Retinal pigment epithelial cell (primary cell): ENCODE measurements at places on chromosomes 1 and 21.

DNA sequence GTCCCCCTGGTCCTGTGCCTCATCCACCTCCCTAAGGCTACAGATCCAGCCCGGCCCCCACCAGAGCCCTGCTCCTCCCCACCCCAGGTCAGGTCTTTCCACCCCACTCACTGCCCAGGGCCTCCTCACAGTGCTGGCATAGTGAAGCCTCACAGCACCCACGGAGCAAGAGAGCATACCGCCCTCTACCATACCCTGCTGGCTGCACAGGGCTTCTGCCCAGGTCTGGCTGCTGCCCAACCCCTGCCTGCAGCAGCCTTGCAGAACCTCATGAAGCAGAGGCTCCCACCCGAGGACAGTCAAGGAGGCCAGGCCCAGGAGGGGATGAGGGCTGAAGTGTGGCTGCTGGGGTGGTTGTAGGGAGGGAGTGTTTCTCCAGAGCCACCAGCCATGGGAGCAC is 19.7 kb upstream of the ARF1 start:
- no peak for DNase-seq

DNA sequence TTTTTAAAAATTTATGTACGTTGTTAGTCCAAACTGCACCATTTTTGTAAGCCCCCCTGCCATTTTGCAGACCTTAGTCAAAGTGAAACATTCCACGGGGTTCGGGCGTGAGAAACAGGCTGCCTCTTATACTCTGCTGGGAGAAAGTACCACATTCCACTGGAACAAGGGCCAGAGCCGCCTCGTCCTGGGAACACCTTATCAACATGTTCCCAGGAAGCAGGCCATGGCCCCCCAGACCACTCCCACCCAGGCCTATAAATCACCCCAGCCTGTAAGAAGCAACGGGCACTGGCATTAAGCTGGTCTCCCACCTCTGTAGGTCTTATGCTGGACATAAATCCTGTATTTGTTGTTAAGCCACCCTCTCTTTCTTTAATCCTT is 854 bp upstream of the ZRANB2 start:
- DNase-seq, result no peak

DNA sequence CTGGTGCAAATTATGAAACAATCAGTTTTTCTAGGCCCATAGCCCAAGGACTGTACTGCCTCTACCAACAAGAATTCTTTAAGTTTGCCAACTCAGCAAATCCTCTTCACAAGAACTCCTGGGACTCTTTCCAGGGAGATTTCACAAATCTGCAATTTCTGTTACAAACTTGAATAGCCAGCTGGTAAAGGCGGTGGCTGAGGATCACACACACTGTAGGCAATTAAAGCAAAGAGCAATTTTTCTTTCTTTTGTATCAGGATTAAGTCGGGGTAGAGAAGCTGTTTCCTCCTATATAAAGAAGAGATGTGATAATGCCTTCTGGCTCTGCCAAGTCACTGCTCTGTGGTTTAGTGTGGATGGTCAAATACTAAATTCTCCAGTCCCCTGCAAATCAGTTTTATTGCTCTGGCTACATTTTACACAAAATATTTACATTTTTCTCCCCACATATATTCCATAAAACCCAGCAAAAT is 1.7 kb downstream of the ALDH9A1 start:
- DNase-seq, result peak; percentile 84

GRCh38 chr21:28106370-28106890 is 886.2 kb downstream of the LTN1 start:
- DNase-seq, result no peak

- DNase-seq, result no peak
Measured at GRCh38 chr1:167617153-167618147, 12.6 kb upstream of the RCSD1 start.

GRCh38 chr1:55547405-55547804 is 332.2 kb upstream of the USP24 start:
- DNase-seq, result no peak
